ENCODE measurements at places on chromosomes 7 and 10.

- DNase-seq: no peak
Observed at GRCh38 chr10:71774916-71775702, 1.8 kb upstream of the VSIR start.

- DNase-seq: no peak
Observed at GRCh38 chr10:11010582-11010981, 7.1 kb upstream of the CELF2 start.

DNA sequence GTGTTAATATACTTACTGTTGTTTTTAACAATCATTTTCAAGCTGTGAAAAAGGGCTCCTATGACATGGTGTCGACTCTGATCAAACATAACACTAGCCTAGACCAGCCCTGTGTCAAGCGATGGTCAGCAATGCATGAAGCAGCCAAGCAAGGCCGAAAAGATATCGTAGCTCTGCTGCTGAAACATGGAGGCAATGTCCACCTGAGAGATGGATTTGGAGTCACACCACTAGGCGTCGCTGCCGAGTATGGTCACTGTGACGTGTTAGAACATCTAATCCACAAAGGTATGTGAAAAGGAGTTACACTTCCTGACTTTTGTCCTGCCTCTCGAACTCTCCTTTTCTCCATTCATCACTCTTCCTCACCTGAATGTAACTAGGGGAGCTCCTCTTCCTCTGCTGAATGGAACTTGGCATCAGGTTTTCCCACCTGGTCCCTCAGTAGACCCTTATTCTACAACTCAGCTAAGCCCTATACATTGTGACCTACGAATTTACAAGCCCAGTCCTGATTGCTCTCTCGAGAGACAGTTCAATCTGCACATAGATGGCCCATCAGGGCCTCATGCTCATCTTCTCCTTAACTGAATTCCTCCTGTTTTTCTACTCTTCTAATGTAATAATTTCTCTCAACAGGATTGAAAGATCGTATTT is 23.0 kb downstream of the ASB15 start:
- peak; percentile 47 for DNase-seq

GRCh38 chr7:6382817-6383216 is 64.9 kb downstream of the DAGLB start:
- DNase-seq: no peak

DNA sequence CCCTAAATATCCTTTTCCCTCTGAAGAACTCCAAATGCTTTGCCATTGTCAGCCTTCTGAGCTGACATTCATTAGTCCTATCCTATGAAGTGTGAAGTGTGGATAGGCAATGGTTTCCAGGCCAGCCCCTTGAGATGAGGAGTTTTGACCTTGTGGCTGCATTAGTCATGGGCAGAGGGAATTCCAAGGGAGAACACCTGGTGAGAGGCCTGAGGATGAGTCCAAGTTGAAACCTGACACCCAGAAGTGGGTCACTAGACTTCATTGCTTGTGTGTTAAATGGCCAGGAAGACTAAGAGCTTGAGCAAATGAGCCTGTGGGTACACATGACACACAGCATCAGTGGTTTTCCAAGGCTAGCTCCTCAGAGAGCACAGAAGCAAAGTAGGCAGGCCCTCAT is 260.8 kb downstream of the SKAP2 start:
- no peak for DNase-seq

DNA sequence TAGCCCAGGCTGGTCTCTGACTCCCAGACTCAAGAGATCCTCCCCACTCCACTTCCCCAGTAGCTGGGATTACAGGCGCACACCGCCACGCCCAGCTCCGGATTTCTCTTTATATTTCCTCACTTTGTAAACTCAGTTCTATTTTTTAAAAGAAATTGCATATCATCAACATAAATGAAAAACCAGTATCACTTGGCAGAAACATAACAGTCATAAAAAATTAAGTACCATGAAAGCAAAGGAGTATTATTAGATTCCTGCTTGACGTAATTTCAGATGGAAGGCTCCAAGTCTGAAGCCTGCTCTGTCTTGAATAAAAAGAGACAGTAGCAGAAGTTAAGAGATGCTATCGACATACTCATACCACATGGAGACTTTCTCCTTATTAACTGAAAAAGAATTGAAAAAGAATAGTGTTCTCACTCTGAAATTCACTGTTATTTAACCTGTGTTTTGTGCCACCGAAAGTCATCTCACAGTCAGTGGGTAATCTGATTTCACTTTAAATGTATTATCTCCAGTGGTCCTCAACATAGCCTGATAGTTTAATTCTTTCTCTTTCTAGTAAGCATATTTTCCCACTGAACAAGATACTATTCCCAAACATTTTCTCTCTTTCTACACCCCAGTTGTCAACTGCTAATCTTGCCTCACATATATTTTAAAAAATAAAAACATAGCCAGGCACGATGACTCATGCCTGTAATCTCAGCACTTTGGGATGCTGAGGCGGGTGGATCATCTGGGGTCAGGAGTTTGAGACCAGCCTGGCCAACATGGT is 40.3 kb upstream of the ADRB1 start:
- DNase-seq: no peak

DNA sequence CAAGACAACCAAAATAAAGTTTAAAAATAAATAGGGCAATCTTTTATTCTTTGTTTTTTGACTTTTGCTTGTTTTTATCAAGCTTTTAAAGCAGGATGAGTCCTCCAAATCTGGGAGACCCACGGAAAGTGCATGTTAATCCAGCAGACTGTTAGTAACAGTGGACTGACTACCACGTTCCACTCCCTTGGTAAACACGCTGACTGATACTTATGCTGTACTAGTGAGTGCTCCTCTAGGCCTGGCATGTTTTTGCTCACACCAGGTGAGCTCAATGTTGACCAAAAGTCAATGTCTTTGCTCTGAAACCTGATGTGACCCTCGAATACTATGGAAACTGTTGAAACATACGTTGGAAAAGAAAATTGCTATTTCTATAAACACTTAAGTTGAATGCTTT is 88.4 kb downstream of the KIAA1549 start:
- no peak for DNase-seq

- DNase-seq: no peak
Observed at GRCh38 chr10:89611282-89611681, 33.8 kb downstream of the PANK1 start.

DNA sequence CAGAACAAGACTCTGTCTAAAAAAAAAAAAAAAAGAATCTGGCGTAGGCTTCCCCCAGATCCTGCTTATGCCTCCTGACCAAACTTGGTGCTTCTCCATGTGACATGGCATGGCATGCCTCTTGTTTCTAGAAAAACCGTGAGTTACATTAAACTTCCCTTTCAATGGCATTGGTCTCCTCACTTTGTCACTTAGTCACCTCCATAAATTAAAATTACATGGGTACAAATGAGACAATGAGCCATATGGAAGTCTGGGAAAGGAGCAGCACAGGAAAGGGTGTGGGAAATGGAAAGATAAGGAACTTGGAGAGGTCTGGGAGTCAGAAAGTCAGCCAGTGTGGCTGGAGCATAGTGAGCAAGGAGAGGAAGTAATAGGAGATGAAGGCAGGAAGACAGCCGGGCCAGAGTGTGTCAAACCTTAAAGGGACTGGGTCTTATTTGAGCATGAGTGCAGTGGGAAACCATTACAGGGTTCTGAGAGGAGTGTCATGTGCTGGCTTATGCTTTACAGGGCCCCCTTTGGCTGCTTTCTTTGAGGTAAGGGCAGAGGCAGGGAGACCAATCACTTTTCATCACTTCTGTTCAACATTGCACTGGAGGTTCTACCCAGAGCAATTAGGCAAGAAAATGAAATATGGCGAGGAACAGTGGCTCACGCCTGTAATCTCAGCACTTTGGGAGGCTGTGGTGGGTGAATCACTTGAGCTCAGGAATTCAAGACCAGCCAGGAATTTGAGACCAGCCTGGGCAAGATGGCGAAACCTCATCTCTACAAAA is 21.3 kb upstream of the ZMIZ2 start:
- DNase-seq: no peak

DNA sequence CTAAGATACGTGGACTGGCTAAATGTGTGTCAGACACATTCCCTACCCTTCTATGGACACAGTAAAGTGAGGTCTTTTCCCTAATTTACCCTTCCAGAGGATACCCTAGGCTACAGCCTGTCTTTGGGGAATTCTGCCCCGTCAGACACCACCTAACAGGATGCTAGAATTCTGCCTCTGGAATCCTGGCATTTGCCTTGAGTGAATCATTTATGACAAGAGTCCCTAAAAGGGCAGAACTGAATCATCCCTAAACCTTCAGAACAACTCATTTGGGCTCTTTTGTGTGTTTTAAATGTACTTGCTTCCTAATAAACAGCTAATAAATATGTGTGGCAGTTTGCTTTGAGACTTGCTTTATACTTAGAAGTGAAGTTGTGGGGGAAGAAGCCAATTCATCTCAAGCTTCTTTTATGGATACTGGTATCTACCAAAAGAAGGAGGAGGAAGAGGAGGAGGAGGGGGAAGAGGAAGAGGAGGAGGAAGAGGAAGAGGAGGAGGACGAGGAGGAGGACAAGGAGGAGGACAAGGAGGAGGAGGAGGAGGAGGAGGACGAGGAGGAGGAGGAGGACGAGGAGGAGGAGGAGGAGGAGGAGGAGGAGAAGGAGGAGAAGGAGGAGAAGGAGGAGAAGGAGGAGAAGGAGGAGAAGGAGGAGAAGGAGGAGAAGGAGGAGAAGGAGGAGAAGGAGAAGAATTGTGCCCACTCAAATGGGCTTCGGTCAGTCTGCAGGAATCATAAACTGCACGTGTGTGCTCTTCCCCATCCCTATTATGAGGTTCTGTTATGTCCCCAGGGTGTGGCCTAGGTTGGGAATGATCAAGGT is 27.1 kb downstream of the PARP12 start:
- no peak for DNase-seq

DNA sequence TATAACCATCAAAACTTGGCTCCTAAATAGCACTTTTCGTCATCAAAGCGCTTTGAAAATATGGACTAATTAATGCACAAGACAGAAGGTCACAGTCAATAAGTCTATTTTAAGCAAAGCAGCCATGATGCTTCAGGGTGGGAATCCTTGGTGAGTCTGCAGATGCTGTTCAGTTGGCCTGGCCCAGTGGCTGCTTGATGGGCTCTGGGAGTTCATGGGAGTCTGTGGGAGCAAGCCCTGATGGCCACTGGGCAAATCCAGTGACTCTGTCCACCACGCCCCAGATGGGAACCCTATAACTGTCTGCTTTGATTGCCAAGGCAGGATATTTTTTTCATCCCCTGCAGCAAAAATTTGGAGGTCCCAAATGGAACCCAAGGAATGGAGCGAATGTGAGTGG is 95.7 kb upstream of the CTBP2 start:
- DNase-seq: no peak

- DNase-seq: no peak
Observed at GRCh38 chr10:119268871-119269506, 61.6 kb downstream of the GRK5 start.

GRCh38 chr7:44281811-44282600 is 43.4 kb downstream of the CAMK2B start:
- no peak for DNase-seq

GRCh38 chr7:76282344-76283253 is 19.9 kb upstream of the HSPB1 start:
- DNase-seq: no peak

DNA sequence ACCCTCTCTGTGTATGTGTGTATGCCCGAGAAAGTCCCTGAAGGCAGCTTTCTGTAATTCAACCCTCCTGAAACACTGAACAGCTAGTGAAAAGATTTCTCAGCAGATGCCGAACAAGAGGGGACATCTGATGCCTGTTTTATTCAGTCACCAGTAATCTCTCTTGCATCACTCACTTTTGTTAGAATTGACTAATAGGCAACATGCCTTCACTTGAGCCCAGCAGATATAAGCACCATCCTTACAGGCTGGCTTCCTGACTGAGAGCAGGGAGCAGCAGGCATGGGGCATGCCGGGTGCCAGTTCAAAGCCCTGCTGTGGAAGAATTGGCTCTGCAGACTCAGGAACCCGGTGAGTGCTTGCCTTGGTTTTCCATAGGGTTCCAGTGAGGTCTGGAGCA is at the start of gene ABCA13:
Gene ABCA13, plus strand, starts transcription at position 257 of the 400 bp plus-strand sequence. Its CDS starts 26 bp downstream, at position 283.
- DNase-seq: no peak

DNA sequence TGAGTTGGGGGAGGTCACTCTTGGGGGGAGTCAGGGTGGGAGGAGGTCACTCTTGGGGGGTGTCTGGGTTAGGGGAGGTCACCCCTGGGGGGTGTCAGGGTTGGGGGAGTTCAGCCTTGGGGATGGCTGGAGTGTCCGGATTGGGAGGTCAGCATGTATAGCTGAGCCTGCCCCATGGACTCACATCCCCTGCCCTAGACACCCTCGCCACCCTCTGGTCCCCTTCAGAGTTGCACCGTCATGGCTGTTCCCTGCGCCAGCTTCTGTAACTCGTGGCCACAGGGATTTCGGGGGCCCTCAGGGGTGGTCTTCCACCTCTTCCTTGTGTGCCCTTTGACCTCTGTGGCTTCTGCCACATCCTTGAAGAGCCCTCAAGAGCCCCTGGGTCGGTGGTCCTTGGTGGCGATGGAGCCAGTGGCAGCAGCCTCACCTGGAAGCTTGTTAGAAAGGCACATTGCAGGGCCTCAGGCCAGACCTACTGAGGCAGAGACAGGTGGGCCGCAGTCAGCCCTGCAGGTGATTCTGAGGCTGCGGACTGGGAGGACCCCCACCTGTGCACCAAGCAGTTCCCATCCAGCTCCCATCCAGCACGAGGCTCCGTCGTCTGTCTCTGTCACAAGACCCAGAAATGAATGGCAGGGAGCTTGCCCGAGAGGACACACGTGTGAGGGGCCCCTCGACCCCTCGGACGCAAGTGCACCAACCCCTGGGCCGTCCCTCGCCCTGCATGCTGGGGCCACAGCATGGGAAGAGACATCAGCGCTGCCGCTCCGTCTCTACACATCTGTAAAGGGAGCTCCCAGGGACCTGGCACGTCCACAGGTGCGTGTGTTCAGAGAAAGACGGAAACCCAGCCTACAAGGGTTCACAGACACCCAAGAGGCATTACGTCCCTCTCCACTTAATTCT is 44.7 kb upstream of the SUN1 start:
- no peak for DNase-seq

DNA sequence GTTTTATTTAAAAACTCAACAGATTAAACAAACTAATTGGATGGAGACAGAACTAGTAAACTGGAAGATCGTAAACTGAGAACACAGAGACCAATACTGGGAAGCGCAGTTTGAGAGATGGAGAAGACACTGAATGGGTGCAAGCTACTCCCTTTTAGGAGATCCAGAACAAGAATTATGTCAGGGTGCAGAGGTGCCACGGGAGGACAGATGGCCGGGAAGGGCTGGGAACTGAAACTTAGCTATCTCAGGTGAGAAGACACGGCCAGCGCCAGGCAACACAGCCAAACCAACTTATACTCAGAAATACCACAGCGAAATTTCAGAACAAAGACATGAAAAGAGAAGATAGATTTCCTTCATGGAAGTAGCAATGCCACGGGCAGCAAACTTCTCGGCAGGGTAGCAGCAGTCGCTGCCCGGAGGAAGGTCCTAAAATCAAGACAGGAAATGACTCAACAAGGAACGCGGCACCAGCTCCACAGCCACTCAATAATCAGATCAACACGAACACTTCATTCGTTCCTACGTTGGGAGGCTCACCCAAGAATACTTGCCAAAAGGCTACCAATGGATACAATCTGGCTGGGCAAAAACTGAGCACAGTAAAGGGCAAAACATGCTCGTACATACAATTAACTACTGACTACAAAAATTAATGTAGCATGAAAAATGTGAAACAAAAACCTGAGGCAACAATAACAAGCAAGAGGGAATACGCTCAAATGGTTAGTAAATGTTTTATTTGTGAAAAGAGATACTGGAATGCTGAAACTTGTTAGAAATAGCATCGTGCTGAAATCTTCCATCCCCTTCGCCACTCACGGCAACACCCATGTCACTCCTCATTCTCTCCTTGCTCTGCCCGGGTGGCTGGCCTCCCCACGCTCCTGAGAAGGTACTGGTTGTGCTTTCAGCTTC is 2.2 kb upstream of the LRRC27 start:
- DNase-seq: peak; percentile 30

Measured in stimulated activated CD4-positive, alpha-beta T cell treated with anti-CD3 and anti-CD28 coated beads, Interleukin-4, amount 100 ng/mL, for 48 hours (primary cell).